ENCODE measurements at places on chromosomes 6 and 20.

GRCh38 chr6:3803627-3804468 lies 45.3 kb upstream of the FAM50B start:
- DNase-seq = no peak

DNA sequence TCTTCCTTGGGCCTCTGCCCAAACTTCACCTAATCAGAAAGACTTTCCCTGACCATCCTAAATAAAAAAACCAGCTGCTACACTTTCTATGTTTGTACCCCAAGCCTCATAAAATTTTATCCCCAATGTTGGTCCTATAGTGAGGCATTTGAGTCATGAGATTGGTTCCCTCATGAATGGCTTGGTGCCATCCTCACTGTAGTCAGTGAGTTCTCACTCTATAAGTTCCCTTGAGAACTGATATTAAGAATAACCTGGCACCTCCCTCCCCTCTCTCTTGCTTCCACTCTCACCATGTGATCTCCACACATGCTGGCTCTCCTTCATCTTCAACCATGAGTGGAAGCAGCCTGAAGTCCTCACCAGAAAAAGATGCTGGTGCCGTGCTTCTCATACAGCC lies 316.9 kb upstream of the PRDM1 start:
- no peak for DNase-seq

GRCh38 chr6:41936073-41936837 lies 5.4 kb downstream of the CCND3 start:
- peak; percentile 78 for DNase-seq

GRCh38 chr6:12621754-12622153 lies 94.8 kb upstream of the PHACTR1 start:
- no peak for DNase-seq

- no peak for DNase-seq
These were observed 7.9 kb downstream of the TGM3 start for GRCh38 chr20:2303673-2304072.

GRCh38 chr6:29814379-29815117 lies 13.1 kb upstream of the HLA-G start:
- no peak for DNase-seq

DNA sequence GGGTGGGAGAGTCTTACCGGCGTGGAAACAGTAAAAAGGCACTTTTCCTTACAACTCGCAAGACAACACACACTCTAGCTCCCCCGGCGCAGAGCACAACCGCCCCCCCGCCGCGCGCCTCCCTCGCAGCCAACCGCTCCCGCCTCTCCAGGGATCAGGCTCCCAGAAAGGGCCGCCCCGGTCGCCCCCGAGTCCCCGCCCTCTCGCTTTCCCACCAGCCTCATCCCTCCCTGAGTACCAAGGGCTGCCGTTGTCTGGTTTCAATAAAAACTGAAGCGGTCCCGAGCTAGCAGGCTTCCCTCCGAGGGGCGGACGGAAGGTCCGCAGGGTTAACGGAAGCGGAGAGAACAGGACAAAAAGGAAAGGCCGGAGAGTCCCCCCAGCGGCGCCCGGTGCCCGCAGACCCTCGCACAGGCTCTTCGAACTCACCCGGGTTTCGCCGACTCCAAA lies 804 bp downstream of the ELOVL5 start:
- DNase-seq = peak; percentile 87

- no peak for DNase-seq
These were observed 29.3 kb downstream of the ADGRG6 start for GRCh38 chr6:142331075-142331551.

GRCh38 chr6:9126878-9127560 lies 691.7 kb upstream of the SLC35B3 start:
- DNase-seq = no peak

DNA sequence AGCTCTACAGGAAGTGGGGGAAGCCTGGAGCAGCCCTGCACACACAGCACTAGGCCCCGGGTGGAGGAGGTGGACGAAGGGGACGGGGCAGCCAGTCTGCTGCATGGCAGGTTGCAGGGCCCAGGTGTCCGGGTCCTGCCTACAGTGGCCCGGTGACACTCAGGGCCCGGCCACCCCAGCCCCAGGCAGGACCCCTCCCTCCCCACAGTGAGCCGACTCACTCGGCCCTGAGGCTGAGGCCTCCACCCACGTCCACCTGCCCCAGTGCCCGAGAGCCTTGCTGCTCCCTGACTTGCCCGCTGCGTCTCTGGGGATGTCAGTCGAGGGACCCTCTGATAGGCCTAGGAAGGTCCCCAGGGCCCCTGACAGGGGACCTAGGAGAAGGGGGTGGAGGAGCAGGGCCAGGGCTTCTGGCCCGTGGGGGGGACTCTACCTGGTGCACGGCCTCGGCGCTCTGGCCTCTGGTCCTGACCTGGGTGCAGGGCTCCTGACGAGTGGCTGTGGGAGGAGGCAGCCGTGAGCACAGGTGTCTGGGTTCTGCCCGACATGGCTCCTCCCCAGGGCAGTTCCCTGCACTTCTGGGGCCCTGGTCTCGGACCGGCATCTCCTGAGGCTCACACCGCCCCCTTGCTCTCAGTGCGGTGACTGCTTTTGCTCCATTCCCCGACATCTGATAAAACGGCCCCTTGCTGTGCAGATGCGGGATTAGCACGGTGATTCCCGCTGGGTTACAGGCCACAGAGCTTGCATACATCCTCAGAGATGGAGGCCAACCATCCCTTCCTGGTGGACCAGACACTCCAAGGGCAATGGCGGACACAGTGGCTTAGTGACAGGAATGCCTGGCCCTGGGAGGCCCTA lies 20.1 kb downstream of the FRMD1 start:
- peak; percentile 18 for DNase-seq

GRCh38 chr6:135202836-135203235 lies 21.7 kb downstream of the MYB start:
- peak; percentile 95 for DNase-seq

DNA sequence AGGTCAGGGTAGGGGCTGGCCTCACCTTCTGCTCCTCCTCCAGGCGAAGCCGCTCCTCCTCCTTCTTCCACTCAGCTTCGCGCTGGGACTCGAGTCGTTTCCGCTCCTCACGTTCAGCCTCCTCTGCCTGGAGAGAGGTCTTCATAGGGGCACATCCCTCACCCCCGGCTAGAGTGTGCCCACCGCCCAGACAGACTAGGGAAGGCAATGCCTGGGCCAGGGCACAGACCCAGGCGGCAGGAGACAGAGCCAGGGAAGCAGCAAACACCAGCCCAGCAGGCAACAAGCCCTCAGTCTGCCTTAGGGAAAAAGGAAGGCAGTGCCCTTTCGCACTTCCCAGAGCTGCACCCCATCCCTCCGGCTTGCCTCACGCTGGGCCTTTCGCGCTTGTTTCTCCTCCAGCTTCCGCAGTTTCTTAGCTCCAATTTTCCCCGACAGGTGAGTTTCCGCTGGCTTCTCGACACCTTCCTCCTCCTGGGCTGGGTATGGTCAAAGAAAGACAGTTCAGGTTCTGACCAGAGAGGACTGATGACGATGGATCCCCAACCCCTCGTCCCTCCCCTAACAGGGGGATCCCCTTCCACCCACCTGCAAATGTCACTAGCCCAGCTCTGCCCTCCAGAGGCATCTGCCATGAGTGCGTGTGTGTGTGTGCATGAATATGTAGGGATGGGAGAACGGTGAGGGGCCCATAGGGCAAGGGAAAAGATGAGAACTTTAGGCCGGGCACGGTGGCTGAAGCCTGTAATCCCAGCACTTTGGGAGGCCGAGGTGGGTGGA lies 4.3 kb downstream of the DDRGK1 start:
- no peak for DNase-seq

- no peak for DNase-seq
These were observed 48.1 kb downstream of the CHMP4B start for GRCh38 chr20:33859157-33859695.
